ENCODE measurements at places on chromosomes 16 and 17.
A peak's percentile ranks its signal among the peaks of the same experiment; 100 is the strongest.

GRCh38 chr17:42428141-42428944, 5.3 kb upstream of the CAVIN1 start:
- DNase-seq, result no peak

DNA sequence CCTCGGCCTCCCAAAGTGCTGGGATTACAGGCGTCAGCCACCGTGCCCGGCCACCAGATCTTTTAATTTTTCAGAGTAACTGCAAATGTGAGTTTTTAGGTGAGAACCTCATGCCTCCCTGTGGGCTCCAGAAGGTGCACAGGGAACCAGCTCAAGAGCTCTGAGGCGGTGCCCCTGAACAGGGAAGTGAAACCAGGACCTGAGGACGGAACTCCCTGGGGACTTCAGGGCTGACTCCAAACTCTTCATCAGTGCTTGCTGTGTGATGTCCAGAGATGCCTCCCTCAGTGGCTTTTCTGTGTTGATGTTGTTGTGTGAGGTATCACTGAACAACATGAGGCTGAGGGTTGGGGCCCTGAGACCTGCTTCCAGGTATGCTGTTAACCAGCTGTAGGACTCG, 23.8 kb downstream of the SLC12A3 start:
- no peak for DNase-seq

- DNase-seq, result no peak
Observed at GRCh38 chr17:77846531-77847085, 111.9 kb upstream of the TNRC6C start.

GRCh38 chr16:81588326-81589081, 143.9 kb downstream of the CMIP start:
- no peak for DNase-seq

DNA sequence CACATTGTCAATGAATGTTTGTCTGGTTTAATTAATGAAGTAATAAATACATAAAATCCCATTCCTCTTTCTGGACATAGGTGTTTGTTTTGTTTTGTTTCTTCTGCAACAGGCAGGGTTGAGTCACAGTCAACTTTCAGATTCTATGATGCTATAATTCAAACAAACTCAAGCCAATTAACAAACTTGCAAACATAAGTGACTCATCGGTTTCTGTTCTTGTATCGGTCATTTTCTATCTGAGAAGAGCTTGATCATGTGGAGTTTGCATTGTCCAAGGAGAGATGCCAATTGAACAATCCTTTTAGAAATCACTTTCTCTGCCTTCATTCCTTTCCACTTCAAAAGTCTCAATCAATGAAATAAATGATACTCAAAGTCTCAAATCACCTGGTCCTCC, 294.2 kb upstream of the C16orf82 start:
- no peak for DNase-seq

DNA sequence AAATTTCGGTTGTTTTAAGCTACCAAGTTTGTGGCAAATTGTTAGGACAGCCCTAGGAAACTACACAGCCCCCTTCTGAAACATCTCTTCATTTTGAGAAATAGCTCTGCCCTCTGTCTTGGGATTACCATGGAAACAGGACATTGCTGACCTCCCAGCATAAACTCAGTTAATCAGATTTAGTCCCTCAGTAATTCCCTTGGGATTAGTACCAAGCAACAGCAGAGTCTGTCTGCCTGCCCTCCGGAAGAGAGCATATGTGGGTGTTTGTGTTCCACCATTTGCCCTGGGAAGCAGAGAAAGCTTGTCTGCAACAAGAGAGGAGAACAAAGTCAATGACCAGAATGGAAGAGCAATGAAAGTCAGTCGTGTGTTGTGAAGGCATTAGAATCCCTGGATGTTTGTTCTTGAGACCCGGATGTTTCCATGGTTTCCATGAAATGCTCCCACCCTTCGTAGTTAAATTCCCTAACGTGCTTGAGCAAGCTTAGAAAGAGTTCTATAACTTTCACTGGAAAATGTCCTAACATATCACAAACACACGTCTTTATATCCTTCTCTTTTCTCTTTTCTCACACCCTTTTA, 26.2 kb downstream of the NUDT7 start:
- DNase-seq, result no peak

DNA sequence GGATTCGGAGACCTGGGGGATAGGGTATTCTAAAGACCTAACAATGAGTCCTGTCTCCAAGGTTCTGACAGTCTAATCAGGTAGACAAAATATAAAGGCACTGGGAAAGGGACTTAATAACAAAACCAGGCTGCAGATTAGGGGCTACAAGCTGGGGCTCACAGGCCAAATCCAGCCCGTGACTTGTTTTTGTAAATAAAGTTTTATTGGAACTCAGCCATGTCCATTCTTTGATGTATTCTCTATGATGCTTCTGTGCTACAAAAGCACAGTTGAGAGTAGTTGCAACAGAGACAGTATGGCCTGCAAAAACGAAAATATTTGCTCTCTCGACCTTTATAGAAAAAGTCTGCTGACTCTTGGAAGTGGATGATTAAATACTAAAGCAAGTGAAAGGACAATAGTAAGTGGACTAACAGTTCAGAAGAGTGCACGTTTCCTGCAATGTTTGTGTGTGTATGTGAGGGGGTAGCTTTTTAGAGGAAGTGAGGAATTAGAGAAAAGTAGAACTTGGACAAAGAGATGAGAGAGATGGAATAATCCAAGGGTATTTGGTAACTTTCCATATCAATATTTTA, 115.4 kb upstream of the ZFHX3 start:
- DNase-seq, result no peak

DNA sequence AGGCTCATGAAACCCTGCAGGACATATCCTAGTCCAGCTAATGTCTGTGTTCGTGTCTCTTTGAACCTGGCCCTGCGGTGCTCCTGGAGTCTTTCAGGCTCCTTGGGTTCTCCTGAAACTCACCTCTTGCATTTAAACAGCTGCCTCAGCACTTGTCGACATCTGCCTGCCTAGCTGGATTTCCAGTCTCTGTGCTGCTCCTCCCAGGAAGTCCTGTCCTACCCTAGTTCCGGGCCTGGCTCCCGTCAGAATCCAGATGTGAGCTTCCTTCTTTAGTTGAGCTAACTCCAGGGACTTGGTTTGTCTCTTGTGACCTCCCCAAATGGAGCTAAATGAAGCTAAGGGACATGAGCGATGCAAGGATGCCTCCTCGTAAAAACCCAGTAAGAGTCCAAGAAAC, 155.2 kb upstream of the PIRT start:
- no peak for DNase-seq

- no peak for DNase-seq
Observed at GRCh38 chr17:63918305-63918704, 334 bp downstream of the GH1 start.

- DNase-seq, result no peak
Observed at GRCh38 chr16:50809561-50809960, 67.7 kb downstream of the CYLD start.

- DNase-seq, result no peak
Observed at GRCh38 chr17:39011907-39012468, 44.8 kb upstream of the FBXO47 start.

DNA sequence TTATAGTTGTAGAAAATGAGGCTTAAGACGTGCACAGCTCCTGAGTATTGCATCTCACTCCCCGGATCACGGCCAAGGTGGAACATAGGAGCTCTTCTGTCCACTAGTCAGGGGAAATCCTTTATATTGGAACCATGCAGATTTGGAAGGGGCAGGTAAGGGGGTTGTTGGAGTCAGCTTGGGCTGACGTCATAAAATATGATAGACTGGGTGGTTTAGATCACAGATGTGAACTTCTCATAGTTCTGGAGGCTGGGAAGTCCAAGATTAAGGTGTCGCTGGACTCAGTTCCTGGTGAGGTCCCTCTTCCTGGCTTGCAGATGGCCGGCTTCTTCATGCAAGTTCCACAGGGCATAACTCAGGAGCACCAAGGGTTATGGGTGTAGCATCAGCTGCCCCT, 5.6 kb downstream of the CACNG4 start:
- DNase-seq, result no peak

GRCh38 chr17:57284984-57285646, 28.8 kb downstream of the MSI2 start:
- no peak for DNase-seq

- no peak for DNase-seq
Observed at GRCh38 chr16:84144209-84144858, 643 bp downstream of the HSDL1 start.

- no peak for DNase-seq
Observed at GRCh38 chr17:73949903-73950592, 253.4 kb upstream of the RPL38 start.

DNA sequence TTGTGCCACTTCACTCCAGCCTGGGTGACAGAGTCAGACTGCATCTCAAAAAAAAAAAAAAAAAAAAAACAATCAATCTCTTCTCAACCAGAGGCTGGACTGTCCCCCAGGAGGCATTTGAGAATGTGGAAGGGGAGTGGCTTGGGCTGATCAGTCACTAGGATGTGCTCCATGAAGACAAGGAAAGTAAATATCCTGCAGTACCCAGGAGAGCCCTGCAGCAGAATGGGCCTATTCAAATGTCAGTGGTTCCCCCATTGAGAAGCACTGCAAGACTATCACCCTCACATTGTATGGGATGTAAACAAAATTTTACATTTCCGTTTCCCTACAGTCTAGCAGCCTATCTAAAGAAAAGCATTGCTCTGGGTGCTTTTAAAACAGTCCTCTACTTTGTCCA, 70.3 kb downstream of the DNAH9 start:
- no peak for DNase-seq

GRCh38 chr16:19044769-19045168, 22.6 kb upstream of the COQ7 start:
- DNase-seq, result no peak

DNA sequence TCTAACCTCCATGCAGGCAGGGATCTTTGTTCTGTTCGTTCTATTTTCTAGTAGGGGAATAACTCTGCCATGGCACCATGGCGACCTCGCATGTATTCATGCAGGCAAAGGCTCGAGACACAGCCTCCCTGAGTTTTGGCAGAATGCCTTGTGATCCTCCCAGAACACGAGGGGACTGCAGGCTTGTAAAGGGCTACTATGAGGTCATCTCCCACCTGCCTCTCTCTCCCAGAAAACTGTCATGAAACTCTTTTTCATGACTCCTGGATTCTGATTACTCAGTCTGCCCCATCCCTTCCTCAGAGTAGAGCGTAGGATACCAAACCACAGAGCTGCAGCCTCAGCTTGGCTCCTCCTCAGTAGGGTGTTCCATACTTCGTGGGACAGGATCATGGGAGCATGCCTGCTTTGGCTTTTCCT, 64.3 kb downstream of the IGF2BP1 start:
- no peak for DNase-seq

GRCh38 chr17:77269696-77270681, 129.2 kb downstream of the SEC14L1 start:
- no peak for DNase-seq

- DNase-seq, result no peak
Observed at GRCh38 chr16:57372372-57373116, at the start of gene CX3CL1. CX3CL1 (plus strand) TSS chr16:57372490; CDS start chr16:57372569, 79 bp downstream.

DNA sequence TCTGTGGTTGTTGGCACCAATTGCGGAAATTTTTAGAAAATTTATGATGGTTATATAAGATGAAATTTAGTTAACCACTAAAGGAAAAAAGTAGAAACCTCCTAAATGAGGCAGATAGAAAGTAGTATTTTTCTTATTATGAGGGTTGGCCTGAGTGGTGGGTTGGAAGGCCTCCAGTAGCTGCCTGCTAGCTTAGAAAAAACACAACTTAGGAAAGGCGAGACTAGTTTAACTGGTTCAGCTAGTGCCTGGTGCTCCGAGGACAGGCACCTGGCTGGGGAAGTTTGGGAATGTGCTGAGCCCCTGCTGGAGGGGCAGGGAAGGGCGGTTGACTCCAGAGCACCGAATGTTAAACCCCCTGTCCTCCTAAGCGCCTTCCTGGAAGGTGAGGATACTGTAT, 19.9 kb downstream of the LDHD start:
- DNase-seq, result no peak

- DNase-seq, result no peak
Observed at GRCh38 chr17:31416503-31416923, 25.0 kb downstream of the RAB11FIP4 start.

GRCh38 chr17:46822388-46822921, 4.0 kb upstream of the WNT3 start:
- no peak for DNase-seq

DNA sequence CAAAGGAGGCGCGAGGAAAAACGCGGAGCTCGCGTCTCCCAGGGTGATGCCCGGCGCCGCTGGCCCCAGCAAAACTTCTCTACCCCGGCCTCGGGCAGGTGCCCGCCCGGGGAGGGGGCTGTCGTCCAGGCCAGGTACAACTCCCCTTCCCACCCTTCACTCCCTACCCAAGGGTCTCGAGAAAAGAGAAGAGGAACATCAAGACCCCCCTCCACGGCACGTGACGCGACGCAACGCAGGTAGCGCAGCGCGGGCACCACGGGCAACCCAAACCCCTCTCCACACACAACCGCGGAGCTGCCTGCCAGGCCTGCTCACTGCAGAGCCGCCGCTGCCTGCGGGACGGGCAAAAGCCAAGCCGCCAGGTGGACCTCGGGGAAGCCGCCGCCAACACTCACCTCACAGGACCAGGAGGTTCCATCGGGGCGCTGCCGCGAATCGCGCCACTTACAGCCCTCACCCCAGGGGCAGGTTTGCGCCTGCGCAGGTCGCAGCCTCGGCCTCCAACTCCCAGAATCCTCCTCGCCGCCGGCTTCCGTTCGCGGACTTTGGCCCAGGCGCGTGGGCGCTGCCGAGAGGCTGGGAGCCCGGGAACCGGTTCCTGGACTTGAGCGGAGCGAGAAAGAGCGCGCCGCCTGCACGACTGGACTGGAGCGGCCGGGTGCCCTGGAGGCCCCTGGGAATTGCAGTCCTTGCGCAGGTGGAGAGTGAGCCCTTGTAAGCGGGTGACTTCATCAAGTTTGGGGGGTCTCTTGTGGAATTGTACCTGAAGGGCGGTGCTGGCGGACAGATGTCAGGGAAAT, at the start of gene ZNF232:
ZNF232 (minus strand) TSS at position 477 of the 803 bp plus-strand sequence; CDS start at position 421, 56 bp downstream.
- peak; percentile 89 for DNase-seq

DNA sequence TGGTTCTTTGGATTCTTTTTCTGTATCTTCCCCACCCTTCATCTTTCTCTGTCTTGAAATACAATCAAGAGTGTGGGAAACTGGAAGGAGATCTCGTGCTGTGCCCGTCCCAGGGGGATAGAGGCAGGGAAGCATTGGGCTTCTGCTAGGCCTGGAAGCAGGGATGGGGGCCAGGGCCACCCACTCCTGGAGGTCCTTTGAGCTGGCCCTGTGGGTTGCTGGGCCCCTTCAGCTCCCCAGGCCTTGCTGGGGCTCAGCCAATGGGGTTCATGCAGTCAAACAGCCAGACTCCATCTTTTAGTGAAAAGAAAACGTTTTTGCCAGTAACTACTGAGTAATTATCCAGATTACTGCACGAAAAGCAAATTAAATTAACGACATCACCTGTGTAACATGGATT, 67.8 kb downstream of the CCDC182 start:
- no peak for DNase-seq

DNA sequence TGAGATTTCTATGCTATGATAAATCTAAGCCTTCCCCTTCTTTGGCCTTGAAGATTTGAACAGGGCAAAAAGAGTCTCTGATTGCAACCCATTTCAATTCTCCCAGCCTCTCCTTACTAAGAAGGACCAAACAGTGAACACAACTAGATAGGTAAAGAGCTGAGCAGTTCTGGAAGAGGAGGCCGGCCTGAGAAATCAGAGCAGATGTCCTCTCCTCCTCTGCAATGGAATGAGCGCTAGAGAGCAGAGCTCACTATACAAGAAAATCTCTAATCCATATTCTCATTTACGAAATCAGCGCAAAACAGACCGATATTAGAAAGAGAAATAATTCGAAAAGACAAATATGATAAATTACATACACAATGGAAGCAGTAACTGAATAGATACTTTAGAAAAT, 124.2 kb downstream of the CDK5R1 start:
- DNase-seq, result no peak

GRCh38 chr17:43418441-43419374, 19.9 kb downstream of the ARL4D start:
- no peak for DNase-seq

Measured in activated CD8-positive, alpha-beta memory T cell treated with anti-CD3 and anti-CD28 coated beads for 48 hours (primary cell).